Stimulated activated CD4-positive, alpha-beta T cell treated with anti-CD3 and anti-CD28 coated beads, TNF-alpha, amount 100 ng/mL, for 1 hour (primary cell): ENCODE measurements at places on chromosomes 13 and 19.

- no peak for DNase-seq
These were observed 5.9 kb downstream of the COL4A1 start for GRCh38 chr13:110301083-110301482.

DNA sequence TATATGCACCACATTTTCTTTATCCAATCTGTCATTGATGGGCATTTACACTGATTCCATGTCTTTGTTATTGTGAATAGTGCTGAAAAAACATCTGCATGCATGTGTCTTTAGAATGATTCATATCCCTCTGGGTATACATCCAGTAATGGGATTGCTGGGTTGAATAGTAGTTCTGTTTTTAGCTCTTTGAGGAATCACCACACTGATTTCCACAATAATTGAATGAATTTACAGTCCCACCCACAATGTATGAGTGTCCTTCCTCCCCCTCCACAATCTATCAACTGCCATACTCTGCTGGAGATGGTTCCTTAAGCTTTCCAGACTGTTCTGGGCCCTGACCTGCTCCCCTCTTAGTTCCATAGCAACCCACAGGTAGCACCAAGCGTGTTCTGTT, 667.0 kb downstream of the LIG4 start:
- no peak for DNase-seq

GRCh38 chr19:38786572-38787265, 2.3 kb upstream of the LGALS7B start:
- no peak for DNase-seq

- peak; percentile 67 for DNase-seq
These were observed 404 bp upstream of the IL27RA start for GRCh38 chr19:14030997-14031718.
